ENCODE measurements at places on chromosomes 1 and 21. TPM values are rescaled to one million over a fixed set of nuclear protein-coding genes. Genes with fewer than 3 reads are reported as not detected.

GRCh38 chr1:171160639-171161354 is 24.3 kb upstream of the FMO2 start:
- no peak for DNase-seq

DNA sequence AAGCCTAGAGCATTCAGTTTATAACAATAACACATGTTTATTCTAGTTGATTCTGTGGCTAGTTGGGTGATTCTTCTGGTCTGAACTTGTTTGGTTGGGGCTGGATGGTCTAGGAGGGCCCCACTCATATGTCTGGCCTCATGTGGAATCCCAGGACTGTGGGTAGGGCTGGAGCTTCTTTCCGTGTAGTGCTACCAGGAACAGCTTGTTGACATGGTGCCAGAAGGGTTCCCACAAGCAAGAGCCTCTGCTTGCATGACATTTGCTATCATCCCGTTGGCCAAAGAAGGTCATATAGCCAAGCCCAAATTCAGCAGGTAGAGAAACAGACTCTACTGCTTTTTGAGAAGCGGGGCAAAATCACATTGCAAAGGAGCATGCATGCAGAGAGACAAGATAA is 67.6 kb upstream of the PPP2R5A start:
- no peak for DNase-seq

- no peak for DNase-seq
Measured at GRCh38 chr1:196960854-196961253, 16.5 kb upstream of the CFHR5 start.

DNA sequence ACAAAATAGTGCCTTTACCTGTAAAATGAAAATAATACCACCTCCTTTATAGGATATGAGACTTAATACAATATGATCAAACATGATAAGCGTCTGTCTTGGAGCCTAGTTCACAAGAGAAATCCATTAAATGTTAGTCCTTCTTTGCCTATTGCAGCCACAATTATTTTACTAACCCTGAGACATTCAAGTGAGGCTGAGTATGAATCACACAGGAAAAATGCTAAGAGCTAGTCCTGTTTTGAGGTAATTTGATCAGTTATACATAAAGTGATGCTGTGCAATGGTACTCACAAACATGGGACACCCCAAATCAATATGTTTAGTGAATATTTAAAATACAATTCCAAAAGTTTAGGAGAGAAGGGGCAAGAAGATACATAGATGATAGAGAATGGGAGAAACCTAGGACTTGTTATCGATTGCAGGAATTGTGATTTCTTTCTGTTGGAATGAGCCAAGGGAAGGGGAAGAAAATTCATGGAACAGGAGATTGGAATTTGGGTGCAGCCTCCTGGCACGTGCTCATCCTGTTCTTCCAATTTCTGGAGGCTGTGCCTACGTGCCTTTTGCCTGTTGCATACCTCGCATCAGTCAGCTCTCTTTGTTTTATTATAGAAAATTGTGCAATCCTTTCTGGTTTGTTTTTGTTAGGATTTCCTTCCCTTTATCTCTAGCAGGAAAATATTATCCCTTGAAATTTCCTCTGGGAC is 39.9 kb upstream of the BACH1 start:
- no peak for DNase-seq

DNA sequence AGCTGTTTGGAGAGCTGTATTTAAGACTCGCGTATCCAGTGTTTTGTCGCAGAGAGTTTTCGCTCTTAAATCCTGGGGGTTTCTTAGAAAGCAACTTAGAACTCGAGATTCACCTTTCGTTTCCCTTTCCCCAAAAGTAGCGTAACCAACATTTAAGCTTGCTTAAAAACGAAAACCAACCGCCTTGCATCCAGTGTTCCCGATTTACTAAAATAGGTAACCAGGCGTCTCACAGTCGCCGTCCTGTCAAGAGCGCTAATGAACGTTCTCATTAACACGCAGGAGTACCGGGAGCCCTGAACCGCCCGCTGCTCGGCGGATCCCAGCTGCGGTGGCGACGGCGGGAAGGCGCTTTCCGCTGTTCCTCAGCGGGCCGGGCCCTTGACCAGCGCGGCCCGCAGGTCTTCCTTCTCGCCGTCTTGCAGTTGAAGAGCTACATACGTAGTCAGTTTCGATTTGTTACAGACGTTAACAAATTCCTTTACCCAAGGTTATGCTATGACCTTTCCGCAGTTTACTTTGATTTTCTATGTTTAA is 1.9 kb downstream of the OLIG1 start:
- DNase-seq: no peak

DNA sequence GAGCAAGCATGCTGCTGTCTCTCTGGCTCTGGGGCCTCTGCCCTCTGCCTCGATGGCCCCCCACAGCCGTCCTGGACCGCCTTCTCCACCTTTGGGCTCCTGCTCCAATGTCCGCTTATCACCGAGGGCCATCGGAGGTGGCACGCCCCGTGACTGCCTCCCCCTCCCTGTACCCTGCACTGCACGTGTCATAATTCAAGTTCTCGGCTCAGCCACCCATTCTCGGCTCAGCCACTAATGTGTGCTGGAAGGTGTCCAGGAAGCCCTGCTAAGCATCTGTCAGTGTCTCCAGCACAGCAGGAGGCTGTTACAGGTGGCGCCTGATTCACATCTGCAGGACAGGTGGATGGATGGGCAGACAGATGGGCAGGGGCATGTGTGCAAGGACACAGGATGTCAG is 45.5 kb downstream of the TP73 start:
- peak; percentile 44 for DNase-seq

GRCh38 chr1:100759188-100759587 is 39.6 kb downstream of the VCAM1 start:
- no peak for DNase-seq

GRCh38 chr1:43908858-43909257 is 24.7 kb upstream of the ARTN start:
- DNase-seq: no peak

DNA sequence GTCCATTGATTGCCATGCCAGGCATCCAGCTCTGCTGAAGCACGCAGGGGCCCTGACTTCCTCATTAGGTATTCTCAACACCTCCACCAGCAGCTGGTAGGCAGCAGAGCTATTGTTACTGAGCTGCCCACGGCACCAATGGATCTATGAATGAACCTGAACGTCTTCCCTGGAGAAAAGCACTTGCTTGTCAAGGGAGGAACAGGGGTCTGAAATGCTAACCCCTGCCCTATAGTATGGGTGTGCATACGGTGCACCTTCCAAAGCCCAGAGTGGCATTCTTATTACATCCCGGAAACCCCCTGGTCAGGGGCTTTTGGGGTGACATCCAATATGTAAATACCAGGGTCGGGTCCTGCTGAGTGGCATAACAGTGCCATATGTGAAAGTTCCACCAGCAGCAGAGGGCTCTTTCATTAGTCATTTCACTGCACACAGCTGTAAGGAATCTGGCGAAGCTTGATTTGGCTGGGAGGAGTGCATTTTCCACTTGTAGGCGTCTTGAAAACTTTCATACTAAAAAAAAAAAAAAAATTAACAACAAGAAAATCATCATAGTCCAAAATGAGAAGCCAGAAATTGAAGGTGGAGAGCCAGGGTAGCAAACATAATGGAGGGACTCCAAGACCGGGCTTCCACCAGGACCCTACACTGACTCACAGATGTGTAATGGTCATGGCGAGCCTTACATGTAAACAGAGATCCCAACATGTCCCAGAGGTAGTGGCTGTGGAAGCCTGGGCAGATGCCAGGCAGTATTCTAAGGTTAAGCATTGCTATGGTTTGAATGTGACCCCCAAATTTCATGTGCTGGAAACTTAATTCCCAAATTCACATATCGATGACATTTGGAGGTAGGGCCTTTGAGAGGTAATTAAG is 58.8 kb upstream of the PRDX6 start:
- no peak for DNase-seq

DNA sequence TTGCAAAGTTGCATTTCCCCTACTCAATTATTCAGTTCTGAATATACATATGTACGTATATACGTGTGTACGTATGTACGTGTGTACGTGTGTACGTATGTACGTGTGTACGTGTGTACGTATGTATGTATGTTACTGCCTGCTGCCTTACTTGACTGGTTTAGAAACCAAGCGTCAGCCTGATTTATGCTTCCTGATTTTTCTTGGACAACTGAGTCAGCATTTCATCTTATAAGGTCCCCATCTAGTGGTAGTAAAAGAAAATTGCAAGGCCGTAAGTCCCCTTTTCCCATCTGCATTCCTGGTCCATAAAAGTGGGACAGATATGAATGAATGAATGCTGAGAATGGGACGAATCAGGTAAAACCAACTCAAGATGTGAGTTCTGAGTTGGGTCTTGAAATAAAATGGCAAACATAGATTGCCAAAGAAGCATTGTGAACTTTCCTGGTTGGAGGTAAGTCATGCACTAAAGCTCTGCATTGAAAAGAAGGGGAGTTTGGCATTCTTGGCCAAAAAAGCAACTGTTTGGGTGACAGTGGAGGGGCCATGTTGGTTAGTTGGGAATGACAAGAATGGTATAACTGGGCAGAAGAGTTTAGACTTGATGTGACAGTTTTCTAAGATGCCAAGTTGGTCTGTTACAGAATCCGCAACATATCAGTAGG is 76.4 kb upstream of the DNAH14 start:
- DNase-seq: no peak

GRCh38 chr1:47198214-47198613 is 8.4 kb upstream of the PDZK1IP1 start:
- no peak for DNase-seq

DNA sequence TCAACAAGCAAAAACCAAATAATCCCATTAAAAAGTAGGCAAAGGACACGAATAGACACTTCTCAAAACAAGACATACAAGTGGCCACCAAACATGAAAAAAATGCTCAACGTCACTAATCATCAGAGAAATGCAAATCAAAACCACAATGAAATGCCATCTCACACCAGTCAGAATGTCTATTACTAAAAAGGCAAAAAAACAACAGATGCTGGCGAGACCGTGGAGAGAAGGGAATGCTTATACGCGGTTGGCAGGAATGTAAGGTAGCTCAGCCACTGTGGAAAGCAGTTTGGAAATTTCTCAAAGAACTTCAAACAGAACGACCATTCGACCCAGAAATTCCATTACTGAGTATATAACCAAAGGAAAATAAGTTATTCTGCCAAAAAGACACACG is 145.1 kb upstream of the EDN2 start:
- no peak for DNase-seq

DNA sequence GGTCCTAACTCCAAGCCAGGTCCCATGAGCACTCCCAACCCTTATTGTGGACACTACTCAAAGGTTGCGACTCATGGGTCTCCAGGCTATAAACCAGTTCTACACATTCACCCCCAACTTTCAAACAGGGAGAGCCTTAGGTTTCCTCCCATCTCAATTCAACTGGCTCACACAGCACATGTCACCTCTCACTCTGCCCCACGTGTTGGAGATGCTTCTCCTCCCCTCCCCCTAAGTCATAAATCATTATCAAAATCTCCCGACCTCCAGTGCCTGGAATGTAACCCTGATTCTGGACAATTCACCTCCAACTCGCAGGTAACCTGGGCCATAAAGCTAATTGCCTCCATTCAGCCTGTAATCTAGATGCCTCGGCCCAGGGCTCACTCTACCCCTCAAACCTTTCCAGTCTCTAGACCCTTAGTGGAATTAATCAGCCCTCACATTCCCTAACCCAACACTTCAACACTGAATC is 595 bp downstream of the AK2 start:
- no peak for DNase-seq

GRCh38 chr1:84846387-84846786 is 46.6 kb downstream of the LPAR3 start:
- no peak for DNase-seq

The CHIT1 gene
- not detected for total RNA-seq

The CAPZA1 gene
- 66.9 TPM for total RNA-seq

The AKR1A1 gene
- 77.8 TPM for total RNA-seq

The GPR3 gene
- total RNA-seq: not detected

Measured in body of pancreas (tissue), 4 donors.